ENCODE measurements at places on chromosomes 5 and 9. TPM values are rescaled to one million over a fixed set of nuclear protein-coding genes. Genes with fewer than 3 reads are reported as not detected.

- no peak for DNase-seq
These were observed 1.9 kb downstream of the LRRC26 start for GRCh38 chr9:137167747-137168572.

Gene PCDHA7
- polyA plus RNA-seq, result 0.25 TPM

GRCh38 chr5:149939546-149939945 is 5.0 kb downstream of the PDE6A start:
- DNase-seq, result no peak

DNA sequence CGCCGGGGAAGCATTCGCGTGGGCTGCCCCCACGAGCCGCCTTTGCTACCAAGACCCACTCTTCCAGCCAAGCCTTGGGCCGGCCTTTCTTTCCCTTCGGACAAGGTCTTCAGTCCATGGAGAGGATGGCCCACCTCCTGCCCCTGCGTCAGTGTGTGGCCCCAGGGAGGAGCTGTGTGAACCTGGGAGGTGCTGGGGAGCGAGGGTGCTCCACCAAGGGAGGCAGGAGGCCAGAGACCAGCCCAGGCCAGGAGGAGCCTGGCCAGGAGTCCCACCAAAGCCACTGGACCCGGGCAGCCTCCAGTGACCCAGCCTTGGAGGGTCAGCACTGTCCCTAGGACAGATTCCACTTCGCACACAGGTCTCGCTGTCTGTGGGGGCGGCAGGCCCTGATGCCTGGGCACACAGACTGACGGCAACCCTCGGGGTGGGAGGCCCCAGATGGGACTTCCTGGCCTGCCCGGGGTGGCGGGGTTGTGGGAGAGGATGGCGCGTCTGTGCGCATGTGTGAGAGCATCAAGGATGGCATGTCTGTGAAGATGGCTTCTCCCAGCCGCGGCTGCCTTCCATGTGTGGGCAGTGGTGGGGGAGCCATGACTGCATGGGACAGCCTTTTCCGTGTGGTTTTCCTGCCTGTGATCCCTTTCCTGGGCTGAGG is 113.3 kb upstream of the LPCAT1 start:
- no peak for DNase-seq

DNA sequence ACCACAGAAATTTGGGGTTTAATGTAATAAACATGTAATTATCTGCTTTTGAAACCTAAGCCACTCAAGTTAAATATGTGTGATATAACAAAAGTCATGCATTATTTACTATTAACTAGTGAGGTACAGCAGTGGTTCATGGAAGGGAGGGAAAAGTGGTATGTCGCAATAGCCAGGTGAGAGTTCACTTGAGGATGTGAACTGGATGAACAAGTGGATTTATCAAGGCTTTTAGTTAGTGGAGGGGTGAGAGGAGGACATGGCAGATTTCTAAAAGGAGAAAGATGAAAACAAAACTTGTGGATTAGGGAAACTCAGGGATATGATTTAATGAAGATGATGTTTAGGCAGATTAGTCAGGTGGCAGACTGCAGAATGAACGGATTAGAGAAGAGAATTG is 141.3 kb upstream of the NFIB start:
- DNase-seq, result no peak

DNA sequence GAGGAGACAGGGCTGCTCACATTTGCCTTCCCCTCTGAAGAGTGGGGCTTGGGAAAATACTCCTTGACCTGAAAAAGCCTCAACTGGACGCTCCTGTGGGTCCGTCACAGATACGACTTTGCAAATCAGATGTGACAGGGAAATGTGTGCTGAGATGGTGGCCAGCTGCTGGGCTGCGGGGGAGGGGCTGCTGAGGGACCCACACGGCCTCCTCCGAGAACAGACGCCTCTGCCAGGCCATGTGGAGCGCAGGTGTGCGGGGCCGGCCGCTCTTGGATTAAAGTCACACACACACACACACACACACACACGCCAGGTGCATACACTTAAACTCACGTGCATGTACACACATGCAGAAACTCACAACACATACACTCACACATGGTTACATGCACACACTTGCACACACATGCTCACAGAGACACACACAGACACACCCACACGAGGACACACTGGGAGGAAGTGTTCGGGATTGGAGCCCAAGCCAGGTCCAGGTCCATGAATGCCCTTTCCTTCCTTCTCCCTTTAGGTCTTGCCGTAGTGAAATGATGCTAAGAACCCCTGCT is 167.4 kb downstream of the GAPVD1 start:
- DNase-seq, result no peak

DNA sequence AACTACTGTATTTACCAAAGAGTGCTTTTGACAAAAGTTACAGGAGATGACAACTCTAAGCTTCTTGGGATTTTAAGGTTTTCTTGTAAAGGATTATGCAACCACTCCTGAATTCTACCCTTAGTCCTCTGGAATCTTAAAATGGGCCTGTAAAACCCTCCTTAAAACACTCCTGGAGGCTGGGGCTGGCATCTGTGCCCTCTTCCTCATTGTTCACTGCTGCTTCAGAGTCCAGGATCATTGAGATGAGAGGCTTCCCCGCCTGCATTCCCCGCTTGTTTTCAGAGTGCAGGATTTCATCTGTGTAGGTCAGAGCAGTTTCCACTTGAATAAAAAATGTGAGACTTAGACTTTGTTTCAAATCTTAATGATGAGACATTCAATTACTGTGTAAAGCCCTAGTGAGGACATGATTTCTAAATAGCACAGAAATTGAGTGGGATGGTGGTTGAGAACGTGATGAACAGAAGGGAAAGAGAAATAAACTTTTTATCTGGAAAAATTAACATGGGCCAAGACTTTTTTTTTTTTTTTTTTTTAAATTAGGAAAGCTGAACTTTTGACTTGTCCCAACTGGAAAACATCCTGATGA is 40.4 kb downstream of the PCSK5 start:
- DNase-seq, result no peak

DNA sequence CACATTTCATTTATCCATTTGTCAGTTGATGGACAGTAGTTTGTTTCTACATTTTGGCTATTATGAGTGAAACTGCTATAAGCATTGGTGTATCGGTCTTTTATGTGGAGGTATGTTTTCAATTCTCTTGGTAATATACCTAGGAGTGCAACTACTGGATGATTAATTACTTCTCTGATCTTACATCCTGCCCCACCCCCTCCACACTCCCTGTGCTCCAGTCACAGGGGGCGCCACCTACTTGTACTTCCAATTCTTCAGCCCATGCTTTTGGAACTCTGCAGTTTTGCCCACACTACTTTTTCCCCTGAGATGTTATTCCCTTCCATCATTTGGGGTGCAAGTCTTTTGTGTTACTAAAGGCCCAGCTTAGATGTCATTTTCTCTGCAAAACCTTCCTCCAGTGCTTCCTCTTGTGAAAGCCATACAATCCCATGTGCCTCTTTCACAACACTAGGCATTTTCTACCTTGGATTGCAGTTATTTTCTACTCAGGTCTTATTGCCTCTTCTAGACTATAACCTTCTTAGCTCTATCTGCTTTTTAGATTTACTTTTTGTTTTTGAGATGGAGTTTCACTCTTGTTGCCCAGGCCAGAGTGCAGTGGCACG is 42.1 kb downstream of the SEC61B start:
- no peak for DNase-seq

Gene ADAMTS16
- polyA plus RNA-seq, result 14.4 TPM

GRCh38 chr5:108720391-108720790 is 27.3 kb upstream of the FER start:
- DNase-seq, result no peak

Data from ovary (tissue), 10 donors.